ENCODE measurements at places on chromosomes 2 and 18.

DNA sequence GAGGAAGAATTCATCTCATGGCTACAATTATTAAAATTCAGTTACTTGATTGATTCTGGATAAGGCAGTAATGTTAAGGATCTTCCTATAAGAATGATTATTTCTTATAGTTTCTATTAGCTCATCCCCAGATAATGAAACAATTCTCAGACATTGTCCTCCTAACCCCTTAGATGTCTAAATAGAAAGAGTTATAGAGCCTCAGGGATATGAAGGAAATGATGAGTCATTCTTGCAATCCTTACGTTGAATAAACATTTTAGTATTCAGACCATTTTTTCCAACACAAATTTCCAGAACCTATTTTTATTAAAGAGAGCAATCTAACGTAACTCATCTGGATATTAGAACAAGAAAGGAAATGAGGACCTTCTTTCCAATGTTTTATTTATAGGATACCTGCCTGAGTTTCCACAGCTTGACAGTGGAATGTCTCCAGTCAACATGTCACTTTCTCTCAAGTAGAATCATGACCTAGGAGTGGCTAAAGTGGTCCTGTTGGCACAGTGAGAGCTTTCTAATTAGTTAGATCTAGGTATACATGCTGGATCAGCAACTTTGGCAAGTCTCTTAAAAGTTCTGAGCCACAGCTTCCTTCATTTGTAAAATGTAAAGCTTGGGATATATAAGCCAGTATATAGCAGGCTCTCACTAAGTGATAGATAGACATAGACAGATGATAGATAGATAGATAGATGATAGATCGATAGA is 88.0 kb upstream of the RAB27B start:
- peak; percentile 10 for DNase-seq

- DNase-seq: no peak
Observed at GRCh38 chr2:29480426-29480825, 365.2 kb downstream of the CLIP4 start.

DNA sequence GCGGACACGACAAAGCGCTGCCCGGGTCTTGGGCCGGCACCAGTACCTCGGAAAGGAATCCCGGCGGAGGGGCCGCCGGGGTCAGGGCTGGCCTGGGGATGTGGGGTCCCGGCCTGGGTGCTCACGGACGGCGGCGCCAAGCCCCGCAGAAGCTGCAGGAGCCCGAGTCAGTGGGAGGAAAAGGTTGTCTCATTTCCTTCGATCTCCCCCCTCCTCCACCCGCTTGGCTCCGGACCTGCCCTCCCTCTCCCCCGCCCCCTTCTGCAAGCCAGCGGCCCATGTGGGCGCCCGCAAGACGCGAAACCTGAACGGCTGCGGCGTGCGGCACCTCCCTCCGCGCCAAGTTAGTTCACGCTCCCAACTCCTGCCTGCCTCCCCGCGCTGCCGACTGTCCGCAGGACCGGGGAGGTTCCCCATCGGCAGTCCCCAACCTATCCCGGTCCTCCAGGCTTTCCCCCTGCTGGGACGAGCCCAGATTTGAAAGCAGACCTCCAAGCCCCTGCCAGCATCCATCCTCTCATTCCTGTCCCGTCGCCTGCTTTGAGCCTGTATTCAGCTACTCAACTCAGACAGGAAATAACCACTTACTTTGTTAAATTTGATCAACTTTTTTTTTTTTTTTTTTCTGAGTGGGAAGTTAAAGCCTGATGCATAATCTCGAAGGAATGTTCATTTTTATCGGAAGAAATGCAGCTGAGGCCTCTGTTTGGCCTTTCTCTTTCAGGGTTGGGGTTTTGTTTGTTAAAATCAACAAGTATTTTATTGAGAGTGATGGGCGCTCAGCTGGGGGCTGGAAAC is at the start of gene EVA1A:
TSS of gene EVA1A (minus strand) at position 172 of the 798 bp plus-strand sequence. CDS start 42,799 bp downstream, outside the sequence.
- DNase-seq: peak; percentile 57

GRCh38 chr2:231110551-231110950 is 14.3 kb downstream of the HTR2B start:
- no peak for DNase-seq

All from RWPE1 (cell line).